ENCODE measurements at places on chromosomes 3 and 15. TPM values are rescaled to one million over a fixed set of nuclear protein-coding genes. Genes with fewer than 3 reads are reported as not detected.

The SLC9C1 gene
- 1.8 TPM for polyA plus RNA-seq

- no peak for DNase-seq
These were observed 136.0 kb downstream of the KCNMB2 start for GRCh38 chr3:178672275-178672674.

- DNase-seq, result peak; percentile 74
These were observed 611 bp downstream of the CTDSPL2 start for GRCh38 chr15:44427756-44428724.

DNA sequence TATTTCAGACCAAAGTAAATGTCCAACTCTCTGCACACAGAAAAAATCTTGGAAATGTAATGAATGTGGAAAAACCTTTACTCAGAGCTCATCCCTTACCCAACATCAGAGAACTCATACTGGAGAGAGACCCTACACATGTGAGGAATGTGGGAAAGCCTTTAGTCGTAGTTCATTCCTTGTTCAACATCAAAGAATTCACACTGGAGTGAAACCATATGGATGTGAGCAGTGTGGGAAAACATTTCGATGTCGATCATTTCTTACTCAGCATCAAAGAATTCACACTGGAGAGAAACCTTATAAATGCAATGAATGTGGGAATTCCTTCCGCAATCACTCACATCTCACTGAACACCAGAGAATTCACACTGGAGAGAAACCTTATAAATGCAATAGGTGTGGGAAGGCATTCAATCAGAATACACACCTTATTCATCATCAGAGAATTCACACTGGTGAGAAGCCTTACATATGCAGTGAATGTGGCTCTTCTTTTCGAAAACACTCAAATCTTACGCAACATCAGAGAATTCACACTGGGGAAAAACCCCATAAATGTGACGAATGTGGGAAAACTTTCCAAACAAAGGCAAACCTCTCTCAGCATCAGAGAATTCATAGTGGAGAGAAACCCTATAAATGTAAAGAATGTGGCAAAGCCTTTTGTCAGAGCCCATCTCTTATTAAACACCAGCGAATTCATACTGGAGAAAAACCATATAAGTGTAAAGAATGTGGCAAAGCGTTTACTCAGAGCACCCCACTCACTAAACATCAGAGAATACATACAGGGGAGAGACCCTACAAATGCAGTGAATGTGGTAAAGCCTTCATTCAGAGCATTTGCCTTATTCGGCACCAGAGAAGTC, 8.0 kb upstream of the ZNF501 start:
- peak; percentile 30 for DNase-seq

DNA sequence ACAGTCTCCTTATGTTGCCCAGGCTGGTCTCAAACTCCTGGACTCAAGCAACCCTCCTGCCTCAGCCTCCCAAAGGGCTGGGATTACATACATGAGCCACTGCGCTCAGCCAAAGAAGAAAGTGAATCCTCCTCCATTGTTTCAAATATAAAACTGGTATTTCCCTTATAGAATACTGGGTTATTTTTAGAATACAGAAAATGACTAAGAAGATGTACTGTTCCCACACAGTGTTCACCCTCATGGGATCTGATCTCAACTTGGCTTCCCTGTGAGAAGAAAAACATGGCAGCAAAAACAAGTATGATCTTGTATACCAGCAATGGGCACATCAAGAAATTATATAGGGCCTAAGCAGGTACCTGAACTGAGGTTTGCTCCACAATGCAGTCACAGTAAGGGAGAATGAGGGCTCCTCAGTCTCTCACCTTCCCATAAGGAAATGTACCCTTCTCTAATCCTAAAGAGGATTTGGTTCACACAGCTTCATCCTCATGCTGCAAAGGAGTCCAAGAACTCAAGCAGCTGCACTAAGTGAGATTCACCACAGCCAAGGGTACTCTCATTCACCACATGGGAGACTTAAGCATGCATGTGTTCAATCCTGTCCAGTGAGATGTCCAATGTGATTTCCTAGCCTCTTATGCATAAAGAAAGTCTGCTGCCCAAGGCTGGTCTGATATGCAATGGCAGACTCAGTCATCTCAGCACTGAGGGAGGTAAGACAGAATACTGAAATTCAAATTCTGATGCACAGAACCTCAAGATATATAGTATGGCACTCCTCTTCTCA, 25.8 kb downstream of the USP4 start:
- DNase-seq, result no peak

DNA sequence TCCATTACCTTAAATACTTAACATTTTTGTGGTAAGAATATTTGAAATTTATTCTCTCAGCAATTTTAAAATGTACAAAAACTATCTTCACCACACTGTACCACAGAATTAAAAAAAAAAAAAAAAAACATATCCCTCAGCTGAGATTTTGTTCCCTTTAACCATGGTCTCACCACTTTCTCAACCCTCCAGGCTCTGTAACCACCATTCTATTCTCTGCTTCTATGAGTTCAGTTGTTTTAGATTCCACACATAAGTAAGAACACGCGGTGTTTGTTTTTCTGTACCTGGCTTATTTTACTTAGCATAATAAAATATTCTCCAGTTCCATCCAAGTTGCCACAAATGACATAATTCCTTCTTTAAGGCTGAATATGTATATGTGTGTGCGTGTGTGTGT, 41.5 kb downstream of the CSNK1G1 start:
- DNase-seq, result no peak

- DNase-seq, result no peak
These were observed 7.1 kb downstream of the SLC25A20 start for GRCh38 chr3:48891606-48892005.

The TCTA gene
- 3.9 TPM for polyA plus RNA-seq

- DNase-seq, result no peak
These were observed 8.3 kb upstream of the CPNE9 start for GRCh38 chr3:9695345-9695744.

DNA sequence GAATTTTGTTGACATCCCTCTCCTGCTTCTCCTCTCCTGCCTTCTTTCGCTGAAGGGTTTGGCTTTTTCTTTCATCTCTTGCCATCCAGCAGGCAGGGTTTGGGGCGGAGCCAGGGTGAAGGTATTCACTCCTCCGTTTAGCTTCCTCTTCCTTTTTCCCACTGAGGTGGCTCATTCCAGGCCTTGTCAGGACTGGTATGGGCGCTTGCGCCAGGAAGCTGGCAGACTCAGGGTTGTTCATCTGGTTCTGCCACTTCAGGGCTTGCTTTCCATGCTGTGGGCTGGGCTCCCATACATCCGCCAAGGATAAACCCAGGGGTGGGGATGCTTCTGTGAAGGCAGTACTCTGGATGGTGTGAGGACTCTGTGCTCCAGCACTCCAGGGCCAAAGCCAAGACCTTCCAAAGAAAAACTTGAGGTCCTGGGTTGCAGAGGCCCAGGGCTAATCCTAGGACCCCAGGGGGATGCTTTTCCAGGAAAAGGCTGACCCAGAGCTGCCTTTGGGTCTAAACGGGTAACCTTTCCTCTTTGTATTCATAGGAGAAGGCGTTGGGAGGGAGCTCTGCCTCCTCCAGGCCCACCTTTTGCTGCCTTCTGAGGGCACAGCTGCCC, 7.7 kb upstream of the AMOTL2 start:
- peak; percentile 79 for DNase-seq

The FAM81A gene
- 0.73 TPM for polyA plus RNA-seq

DNA sequence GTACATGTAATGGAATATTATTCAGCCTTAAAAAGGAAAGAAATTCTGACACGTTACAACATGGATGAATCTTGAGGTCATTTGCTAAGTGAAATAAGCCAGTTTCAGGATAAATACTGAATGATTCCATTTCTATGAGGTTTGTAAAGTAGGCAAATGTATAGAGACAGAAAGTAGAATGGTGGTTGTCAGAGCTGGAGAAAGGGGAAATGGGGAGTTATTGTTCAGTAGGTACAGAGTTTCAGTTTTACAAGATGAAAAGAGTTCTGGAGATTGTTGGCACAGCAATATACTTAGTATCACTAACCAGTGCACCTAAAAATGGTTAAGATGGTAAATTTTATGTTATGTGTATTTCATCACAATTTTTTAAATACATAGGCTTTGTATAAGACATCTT, 60.6 kb downstream of the USP8 start:
- DNase-seq, result no peak

GRCh38 chr3:72085036-72085435, 300.1 kb upstream of the PROK2 start:
- no peak for DNase-seq
